SK-N-DZ (cell line): ENCODE measurements at places on chromosomes 3 and 15.

DNA sequence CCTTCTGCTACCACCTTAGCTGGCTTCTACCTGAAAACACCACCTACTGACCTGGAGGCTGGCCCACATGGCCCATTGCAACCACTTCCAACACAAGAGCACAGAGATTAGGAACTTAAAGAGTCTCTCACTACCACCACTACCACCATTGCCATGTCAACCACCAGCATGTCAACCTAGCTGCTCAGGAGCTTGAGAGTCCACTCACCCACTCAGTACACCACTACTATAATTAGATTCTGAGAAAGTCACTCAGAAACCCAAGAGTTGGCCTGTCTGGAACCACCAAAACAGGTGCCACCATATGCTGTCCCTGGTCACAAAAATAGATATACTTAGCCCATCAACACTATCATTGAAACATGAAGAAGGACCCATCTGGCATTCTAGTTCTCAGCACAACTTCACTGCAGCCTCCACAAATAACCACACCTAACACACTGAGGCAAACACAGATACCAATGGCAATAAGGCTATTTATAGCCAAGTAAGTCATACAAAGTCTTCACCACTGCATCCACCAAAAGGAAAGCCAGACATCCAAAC lies 806.7 kb upstream of the EPHA6 start:
- DNase-seq, result no peak

GRCh38 chr15:38017721-38018120 lies 83.3 kb downstream of the TMCO5A start:
- DNase-seq, result no peak

DNA sequence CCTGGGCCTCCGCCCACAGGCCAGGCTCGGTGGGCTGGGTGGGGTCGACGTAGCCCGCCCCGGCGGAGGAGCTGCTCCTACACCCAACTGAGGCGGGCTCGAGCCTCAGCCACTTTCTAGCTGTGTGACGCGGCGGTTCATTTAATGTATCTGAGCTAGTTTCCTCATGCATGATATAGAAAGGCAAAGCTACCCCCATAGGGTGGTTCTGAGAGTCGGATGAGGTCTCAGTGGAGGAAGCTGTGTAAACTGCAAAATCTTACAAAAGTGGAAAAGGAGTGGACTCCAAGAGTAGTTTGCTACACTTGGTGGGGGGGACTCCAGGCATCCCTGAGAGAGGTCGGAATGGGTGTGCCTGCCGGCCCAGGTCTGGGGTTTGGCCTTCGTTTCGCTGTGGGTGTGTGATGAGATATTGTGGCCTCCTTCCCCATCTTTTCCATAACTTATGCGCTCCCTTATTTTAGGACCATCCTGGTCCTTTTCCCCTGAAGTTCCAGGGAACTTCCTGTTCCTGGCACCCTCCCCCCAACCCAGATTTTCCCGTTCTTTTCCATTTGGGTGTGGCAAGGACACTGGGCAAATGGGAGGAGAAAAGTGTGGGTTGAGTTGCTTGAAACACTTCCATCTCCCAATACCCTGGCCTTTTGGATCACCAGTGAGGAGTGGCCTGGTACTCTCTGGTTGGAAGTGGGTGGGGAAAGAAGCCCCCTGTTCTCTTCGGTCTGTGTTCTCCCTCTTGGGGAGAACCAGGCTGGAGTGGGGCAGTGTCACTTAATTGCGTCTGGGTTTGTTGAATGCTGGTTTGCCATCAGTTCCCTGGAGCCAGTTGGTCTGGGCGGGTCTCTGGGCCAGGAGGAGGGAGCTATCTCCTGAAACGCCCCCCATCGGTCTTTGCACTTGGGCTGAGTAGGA lies 1.1 kb downstream of the PDIA5 start:
- no peak for DNase-seq

DNA sequence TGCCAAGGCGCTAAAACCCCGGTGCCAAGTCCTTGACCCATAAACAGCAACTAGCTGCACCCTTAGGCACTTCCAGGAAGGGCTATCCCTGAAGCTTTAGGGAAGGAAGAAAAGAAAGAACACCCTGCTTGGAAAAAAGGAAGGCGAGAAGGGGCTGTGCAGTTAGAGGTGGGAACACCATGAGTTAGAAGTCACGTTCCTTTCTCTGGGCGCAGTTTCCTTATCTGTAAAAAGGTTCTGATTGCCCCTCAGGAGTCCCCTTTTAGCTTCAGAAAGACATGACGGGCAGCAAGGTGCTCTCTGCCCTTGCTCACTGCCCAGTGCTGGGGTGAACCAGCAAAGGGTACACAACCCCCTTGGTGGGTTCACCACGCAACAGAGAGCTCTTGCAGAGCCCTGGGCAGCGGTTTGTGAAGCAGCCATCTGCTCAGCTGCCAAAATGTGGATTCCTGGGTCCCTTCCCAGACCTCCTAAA lies 798 bp downstream of the GCHFR start:
- DNase-seq, result no peak

GRCh38 chr3:50241713-50242380 lies 5.8 kb downstream of the GNAI2 start:
- no peak for DNase-seq

- DNase-seq, result peak; percentile 51
Measured at GRCh38 chr3:15326037-15326436, 6.3 kb downstream of the SH3BP5 start.

DNA sequence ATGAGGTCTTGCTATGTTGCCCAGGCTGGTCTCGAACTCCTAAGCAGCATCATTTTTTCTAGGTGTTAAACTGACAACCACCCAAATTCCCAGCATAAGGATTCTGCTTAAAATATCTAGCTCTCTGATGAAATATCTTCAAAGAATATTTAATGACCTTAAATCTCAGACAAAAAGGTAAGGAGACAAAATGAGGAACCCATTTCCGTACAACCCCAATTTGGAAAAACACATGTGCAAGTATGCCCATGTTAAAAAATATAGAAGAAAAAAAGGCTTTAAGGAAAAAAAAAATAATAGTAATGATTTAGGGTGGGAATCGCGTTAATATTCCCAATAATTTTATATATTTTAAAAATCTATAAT lies 1.4 kb upstream of the SACM1L start:
- peak; percentile 13 for DNase-seq

DNA sequence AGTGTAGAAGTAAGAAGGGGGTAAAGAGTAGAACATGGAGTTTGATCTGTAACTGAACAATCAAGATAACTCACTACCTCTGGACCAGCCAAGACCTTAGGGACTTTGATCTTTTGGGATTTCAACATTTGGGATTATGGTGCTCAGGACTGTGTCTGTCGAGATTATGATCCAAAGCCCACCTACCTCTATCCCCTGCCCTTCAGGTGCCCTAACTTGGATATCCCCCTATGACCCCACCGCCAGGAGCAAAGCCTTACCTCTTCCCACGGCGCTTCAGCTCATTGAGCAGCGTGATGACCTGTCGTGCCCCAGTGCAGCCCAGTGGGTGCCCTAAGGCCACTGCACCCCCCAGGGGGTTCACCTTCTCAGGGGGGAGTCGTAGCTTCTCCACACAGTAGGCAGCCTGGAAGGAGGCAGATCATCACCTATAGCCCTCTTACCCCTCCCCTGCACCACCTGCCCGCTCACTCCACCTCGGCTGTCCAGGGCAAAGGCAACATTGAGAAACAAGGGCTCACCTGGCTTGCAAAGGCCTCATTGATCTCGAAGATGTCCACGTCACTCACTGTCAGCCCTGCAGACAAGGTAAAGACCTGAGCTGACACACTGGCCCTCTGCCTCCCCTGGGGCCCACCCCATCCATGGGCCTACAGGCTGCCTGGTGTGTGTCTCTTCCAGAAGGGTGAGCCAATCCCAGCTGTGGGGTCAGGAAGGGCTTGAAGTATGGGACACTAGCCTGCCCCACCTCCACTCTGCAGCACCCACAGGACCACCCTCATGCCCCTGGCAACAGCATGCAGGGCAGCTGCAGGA lies 11.4 kb downstream of the ACAA1 start:
- no peak for DNase-seq

GRCh38 chr3:181631901-181632300 lies 79.8 kb upstream of the SOX2 start:
- no peak for DNase-seq

DNA sequence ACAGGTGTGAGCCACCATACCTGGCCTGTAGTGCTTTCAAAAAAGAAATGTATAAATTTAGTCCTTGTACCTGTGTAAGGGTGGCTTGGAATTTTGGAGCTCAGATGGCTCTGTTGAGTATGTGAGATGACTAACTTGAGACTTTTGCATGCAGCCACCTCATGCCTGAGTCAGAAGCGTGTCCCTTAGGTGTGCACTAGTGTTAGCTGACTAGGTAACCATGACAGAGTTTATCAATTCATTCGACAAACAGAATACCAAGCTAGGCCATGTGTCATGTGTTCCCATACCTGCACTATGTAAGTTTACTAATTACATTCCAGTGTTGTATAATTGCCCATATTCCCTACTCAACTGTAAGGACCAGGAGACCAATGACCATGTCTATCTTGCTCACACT lies 4.0 kb upstream of the ZNF639 start:
- DNase-seq, result no peak

DNA sequence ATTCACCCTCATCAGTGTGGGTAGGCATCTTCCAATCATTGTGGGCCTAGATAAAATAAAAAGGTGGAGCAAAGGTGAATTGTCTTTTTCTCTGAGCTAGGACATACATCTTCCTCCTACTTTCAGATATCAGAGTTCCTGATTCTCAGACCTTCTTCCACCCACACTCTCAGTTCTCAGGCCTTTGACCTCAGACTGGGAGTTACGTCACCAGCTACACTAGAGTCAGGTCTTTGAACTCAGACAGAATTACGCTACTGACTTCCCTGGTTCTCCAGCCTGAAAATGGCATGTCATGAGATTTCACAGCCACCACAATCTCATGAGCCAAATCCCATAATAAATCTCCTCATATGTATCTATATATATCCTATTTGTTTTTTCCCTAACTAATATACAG lies 39.0 kb downstream of the STRIT1 start:
- no peak for DNase-seq

GRCh38 chr3:18207226-18207625 lies 217.9 kb downstream of the SATB1 start:
- no peak for DNase-seq

DNA sequence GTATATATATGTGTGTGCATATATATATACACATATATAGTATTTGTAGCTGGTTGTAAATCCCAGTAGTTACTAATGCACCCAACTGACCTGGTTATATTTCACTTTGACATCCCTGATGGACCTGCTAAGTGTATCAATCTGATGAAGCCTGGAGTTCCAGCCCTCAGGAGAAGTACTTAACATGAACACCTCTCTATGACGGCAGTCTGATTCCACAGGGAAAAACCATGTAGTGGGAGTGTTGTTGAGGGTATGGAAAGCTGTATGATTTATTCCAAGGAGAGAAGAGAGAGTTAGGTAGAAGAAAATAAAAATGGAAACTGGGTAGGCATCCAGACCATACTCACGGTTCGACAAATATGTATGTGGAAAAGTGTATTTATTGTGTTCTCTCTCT lies 531.2 kb upstream of the SEMA6D start:
- DNase-seq, result peak; percentile 38

- DNase-seq, result no peak
Measured at GRCh38 chr15:29139072-29139471, 130.6 kb downstream of the NSMCE3 start.

GRCh38 chr15:39623529-39623931 lies 42.7 kb downstream of the THBS1 start:
- DNase-seq, result no peak

DNA sequence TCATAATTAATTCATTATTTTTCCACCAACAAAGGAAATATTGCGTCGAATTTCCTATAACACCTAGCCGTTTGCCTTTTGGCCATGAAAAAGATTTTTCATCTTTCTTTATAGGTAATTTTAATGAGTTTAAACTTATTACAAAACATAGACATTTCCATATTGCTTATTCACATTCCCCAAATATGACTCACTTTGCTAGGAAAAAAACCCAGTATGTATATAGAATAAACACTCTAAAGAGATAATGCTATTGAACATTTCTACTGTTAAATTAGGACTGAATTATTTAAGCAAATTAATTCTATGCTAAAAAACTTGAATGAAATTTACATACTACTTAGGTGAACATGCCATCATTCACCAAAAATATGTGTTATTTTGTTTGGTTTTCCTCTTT lies 16.2 kb downstream of the ZPLD1 start:
- DNase-seq, result no peak

DNA sequence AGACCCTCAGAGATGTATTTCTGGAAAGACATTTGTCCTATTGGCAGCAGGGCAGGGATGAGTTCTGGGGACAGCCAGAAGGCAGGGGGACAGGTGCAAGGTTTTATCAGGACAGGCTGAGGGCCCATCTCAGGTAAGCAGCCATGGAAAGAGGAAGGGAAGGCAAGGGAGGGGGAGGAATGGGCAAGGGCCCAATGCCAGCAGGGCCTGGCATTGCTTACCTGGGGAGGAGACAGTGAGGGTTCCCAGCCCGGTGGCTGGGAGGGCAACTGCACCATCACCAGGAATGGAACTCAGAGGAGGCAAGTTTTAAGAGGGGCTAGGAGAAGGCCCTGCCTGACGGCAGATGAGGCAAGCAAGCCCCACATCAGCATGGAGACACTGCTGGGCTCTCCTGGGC lies 3.1 kb downstream of the ARPIN start:
- DNase-seq, result no peak

DNA sequence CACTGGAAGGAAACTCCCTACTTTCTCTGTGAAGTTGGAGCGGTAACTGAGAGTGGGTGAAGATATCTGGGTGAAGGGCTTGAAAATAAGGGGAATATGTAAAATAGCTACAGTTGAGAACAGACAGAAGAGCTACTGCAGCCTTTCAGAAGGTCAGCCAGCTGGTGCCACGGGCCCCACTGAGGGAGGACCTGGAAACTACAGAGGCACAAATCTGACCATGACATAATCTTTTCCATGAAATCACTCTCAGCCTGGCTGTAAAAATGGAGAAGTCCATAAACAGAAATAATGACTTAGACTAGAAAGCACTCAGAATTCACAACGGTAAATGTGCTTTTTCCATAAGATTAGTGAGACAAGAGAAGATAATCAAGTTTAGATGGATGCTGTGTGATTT lies 46.4 kb downstream of the ST3GAL6 start:
- DNase-seq, result peak; percentile 18

DNA sequence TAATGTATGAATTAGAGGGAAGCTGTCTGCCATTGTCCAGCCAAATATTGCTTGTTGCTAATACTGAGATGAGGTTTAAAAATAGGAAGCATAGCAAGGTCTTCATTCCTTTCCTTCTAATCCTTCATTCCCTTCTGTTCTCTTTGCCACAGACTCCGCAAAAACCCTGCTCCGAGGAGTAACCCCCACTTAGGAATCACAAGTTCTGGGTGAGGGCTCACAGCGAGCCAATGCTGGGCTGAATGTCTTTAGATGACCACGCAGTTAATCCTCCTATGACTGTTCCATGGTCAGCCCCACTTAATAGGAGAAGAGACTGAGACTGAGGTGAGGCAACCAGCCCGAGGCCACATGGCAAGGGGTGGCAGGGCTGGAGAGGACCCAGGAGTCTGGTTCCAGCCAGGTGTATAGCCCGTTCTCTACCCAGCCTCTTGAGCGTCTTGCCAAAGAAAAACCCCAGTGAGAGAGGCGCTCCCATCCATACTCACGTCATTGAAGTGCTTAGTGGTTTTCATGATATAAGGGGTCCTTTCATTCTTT lies 44.9 kb upstream of the CTSH start:
- DNase-seq, result no peak

- DNase-seq, result no peak
Measured at GRCh38 chr15:45242289-45242688, 9.7 kb upstream of the SLC28A2 start.

GRCh38 chr3:13483988-13484695 lies 4.0 kb downstream of the HDAC11 start:
- no peak for DNase-seq

GRCh38 chr3:126549861-126550487 lies 8.8 kb downstream of the C3orf22 start:
- no peak for DNase-seq
